ENCODE measurements at places on chromosomes 6 and 20.

- no peak for DNase-seq
Observed at GRCh38 chr20:20624914-20625313, 87.5 kb downstream of the RALGAPA2 start.

DNA sequence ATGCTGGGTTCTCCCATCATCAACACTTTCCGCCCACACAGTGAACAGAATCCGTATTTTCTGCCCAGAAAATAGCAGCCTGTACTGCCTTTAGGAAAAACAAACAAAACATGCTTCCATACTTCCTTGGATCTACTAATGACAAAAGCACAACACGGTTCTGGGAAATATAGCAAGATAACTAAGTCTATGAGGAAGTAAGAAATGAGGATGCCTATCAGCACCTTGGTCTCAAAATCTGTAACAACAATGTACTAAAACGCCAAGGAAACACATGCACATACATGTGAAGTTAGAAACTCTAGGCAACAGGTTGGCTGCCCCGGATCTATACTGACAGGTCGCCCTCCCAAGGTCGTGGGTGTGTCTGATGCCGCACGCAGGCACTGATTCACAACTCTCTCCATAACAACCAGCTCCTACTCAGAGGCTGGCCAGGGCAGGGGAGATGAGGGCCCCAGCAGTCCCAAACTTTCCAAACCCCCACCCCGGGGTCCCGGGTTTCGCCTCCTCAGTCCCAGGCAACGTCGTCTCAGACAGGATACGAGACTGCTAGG lies 710 bp downstream of the BTBD9 start:
- peak; percentile 56 for DNase-seq

- DNase-seq: no peak
Observed at GRCh38 chr6:169371344-169372127, 117.9 kb upstream of the THBS2 start.

DNA sequence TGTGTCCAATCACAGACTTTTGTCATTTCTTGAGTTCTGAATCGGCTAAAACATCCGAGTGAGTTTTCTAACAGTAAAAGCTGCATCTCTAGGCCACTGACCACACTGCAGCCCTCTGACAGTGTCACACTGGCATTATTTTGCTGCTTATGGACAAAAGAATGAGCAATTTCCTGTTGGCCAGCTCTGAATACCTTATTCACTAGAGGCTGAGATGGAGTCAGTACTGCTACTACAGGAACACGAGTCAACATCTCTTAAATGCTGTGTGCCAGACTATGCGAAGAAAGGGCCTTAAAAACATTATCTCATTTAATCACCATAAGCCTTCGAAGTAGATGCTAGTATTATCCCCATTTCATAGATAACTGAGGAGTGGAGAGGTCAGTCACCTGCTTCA lies 42.5 kb upstream of the IPCEF1 start:
- no peak for DNase-seq

DNA sequence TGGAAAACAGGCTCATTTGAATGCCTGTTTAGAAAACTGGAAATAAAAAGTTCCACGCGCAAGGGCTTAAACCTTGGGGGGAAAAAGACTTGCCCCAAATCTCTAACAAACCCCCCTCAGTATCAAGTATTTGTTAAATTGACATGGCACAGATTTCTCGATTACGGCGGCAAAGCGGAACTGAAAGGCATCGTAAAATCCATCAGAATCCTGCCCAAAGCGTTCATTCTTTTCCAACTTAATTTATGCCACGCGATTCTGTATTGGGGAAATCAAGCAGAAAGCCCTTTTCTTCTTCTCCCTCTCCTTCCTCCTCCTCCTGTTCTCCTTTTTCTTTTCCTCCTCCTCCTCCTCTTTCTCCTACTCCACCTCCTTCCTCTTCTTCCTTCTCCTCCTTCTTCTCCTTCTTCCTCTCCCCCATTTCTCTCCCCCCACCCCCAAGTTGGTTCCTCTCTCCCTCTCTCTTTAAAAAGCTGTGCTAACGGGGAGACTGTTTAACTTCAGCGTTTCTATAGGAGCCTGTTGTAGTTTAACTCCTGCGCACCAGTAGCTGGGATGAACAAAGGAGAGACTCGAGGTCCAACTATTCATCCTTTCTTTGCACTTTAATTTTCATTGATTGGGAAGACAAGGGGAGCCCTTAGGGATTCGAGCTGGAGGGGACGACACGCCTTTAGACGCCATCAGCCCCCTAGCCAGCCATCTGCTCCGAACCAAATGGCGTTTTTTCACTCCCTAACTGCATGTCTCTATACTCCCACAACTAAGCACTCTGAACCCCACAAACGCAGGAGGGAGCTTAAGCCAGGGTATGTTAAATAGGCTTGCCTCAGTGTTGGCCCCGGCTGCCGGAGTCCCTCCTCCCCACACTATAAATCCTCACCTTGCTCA lies 2.7 kb upstream of the DLL1 start:
- no peak for DNase-seq

DNA sequence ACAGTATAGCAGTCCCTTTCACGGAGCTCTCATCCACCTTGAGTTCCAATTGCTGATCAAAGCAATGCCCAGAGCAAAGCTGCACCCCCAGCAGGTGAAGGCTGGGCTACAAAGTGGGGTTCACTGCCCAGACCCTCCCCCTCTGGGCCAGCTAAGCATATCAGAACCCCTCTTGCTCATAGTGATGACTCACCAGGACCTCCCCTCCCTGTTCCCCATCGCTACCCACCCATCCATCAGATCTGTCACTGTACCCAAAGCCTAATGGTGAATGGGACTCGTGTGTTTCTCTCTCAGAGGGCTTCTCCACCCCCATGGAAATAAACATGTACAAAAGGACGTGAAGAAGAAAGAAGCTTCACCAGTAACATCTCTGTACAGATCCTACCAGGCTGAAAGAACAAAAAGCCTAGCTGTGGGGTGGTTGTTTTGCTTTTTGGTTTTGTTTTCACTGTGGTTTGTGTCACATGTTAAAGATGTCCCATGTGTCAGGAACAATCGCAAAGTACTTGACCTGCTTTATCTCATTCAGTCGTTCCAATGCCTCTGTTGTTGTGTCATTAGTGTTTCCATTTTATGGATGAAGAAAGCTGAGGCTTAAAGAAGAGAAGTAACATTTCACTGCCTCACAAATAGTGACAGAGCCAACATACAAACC lies 518.5 kb downstream of the CD83 start:
- DNase-seq: no peak

GRCh38 chr6:123352705-123353104 lies 284.0 kb downstream of the TRDN start:
- DNase-seq: no peak

GRCh38 chr20:3071610-3072529 lies at the start of gene OXT:
OXT (plus strand) TSS chr20:3071620; CDS start chr20:3071656, 36 bp downstream.
- DNase-seq: peak; percentile 49

- DNase-seq: no peak
Observed at GRCh38 chr6:169800116-169800667, 48.8 kb downstream of the ERMARD start.

GRCh38 chr6:21284706-21285105 lies 308.8 kb upstream of the SOX4 start:
- DNase-seq: no peak

DNA sequence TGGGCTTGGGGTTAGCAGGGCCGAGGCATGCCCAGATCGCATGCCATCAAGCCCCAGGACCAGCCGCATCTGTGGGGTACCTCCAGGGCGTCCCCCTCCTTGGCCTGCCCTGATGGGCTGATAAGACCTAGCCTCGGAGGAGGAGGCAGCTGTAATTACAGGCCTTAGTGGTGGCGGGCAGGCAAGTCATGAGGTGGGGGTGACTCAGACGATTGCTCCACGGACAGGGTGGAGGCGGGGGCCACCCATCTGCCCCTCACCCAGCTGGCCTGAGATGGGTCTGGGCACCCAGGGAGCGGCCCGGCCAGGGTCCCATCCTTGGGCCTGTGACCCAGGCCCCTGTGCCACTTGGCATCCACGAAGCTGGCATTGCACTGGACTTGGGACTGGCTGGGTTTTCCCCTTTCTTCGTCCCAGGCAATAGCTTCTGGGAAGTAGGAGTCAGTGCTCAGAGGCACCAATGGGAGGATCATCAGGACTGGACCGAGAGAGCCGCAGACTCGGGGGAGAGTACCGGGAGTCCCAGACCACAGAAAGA lies 57.5 kb downstream of the CEBPB start:
- DNase-seq: no peak

DNA sequence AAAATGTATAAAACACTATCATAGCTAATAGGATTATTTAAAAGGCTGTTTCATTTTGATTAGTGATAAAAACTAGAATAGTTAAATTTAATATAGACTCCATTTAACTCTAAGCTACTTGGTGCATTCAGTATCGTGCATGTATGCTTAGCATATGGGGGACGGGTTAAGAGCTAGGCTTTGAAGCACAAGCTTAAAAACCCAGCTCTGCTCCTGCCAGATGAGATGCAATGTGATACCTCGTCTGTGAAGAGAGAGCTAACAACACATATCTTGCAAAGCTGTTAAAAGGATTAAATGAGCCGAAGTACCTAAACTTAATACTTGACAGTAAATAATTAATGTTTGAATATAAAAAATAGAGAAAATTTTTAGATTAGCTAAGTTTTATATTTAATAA lies 42.2 kb downstream of the DTNBP1 start:
- DNase-seq: no peak

- no peak for DNase-seq
Observed at GRCh38 chr20:30921286-30922071, 336.0 kb upstream of the DEFB115 start.

- DNase-seq: no peak
Observed at GRCh38 chr20:34999021-34999451, 43.4 kb downstream of the MYH7B start.

DNA sequence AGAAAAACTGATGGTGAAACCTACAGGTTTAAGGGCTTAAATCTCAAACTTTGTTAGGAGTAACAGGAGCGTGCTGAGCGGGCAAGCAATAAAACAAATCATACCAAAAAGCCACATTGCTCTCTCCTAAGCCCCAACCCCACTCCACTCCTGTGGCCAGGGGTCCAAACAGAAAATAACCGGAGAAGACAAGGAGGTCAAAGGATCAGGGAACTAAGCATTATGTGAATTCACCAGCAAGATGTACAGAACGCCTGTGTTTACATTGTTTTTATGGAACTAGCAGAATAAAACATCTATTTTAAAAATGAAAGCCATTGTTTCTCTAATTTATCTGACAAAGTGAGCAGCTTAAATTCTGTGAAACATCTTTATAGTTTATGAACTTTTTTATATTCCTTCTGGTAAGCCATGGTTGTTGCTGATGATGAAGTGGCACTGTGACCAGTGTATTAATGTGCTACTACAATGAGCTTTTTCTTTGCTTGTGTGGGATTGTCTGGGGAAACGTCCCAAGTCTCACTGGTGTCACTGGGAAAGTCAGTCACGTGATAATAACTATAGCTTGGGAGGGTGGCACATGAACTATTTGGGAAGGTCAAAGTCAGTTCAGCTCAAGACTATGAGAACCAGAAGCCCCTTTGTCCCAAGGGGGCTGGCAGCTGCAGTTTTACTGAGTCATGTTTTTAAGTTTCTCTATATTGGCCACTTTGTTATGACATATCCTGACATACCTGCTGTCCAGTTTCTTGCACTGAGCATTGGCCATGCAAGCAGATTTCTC lies 9.8 kb downstream of the FAM210B start:
- DNase-seq: no peak

DNA sequence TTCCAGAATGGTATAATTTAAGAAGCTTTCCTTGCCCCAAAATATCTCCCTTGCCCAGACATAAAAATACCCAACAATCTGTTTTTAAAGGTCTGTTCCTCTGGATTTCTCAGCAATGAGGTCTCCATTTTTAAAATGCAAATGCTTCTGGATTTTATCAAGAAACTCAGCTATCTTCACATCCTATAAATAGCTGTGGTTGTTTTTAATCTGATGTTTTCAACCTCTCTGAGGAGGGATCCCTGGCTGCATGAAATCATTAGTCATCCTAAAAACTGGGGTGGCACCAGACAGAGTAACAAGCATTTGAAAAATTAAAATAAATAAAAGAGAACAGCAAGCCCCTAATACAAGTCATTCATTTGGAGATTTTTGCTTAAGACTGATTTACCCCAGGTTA lies 168.5 kb upstream of the ID4 start:
- no peak for DNase-seq

GRCh38 chr6:13163161-13163944 lies 165.0 kb downstream of the TBC1D7 start:
- no peak for DNase-seq

DNA sequence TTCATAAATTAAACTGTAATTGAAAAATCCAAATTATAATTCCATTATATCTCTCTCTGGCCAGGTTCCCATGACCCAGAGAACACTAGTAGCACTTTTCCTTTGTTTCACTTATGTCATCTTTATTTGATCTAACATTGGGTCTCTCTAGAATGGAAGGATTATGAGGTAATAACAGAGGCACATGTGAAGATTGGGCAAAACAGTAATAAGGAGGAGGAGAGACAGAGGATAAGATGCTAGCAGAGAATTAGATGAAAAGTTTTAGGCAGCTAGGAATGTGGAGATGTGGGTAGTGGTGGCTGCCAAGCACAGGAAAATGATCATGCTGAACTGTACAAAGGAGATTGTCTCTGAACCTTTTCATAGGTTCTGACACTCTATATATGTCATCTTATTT lies 3.3 kb downstream of the TAB2 start:
- DNase-seq: no peak

GRCh38 chr6:65006788-65007187 lies 700.2 kb downstream of the EYS start:
- no peak for DNase-seq

GRCh38 chr6:106103728-106104109 lies 17.6 kb downstream of the PRDM1 start:
- DNase-seq: no peak

- DNase-seq: no peak
Observed at GRCh38 chr6:11198663-11199603, 33.5 kb downstream of the NEDD9 start.

DNA sequence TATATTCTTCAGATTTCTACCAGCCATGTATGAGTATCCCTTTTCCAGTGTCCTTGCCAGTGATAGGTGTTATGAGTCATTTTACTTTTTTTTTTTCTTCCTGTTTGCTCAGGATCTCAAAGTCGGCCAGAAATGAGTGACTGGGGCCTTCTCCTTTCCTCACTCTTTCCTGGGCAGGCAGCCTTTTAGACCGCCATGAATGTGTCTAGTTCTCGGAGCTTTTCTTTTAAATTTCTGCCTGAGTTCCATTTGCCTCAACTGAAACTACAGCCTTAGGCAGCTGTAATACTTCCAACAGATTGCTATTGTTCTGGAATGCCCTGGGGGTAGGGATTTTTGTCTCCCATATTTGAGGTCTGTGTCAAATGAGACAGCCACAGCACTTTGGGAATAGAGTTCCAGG lies 83.7 kb downstream of the STXBP5 start:
- no peak for DNase-seq

- DNase-seq: no peak
Observed at GRCh38 chr20:36506253-36506652, 35.1 kb upstream of the MYL9 start.

- no peak for DNase-seq
Observed at GRCh38 chr6:112967974-112968373, 620.8 kb downstream of the RFPL4B start.

DNA sequence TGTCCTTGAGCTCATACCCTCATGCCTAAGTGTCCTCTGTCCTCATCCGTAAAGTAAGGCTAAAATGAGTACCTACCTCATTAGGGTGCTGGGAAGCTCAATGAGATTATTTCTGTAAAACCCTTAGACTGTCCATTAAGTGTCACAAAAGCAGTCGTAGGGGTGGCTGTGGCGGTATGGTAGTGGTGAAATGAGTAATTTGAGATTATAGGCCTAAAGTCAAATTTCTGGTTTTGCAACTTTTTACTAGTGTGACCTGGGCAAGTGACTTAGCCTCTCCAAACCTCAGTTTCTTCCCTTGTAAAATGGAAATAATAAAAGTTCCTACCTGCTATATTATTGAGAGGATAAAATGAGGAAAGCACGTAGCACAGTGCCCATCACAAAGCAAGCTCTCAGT lies 148.2 kb upstream of the AKAP12 start:
- DNase-seq: no peak

GRCh38 chr20:58760856-58761255 lies 68.3 kb downstream of the NPEPL1 start:
- no peak for DNase-seq
